ENCODE measurements at places on chromosomes 13 and 19.
A peak's percentile ranks its signal among the peaks of the same experiment; 100 is the strongest.

- DNase-seq, result peak; percentile 28
These were observed 133.6 kb upstream of the MYO16 start for GRCh38 chr13:108495646-108496361.

GRCh38 chr19:44071824-44072542 is at the start of gene ZNF284:
Gene ZNF284 (plus strand): TSS chr19:44072159. CDS start chr19:44076390, 4,231 bp downstream.
- peak; percentile 87 for DNase-seq

DNA sequence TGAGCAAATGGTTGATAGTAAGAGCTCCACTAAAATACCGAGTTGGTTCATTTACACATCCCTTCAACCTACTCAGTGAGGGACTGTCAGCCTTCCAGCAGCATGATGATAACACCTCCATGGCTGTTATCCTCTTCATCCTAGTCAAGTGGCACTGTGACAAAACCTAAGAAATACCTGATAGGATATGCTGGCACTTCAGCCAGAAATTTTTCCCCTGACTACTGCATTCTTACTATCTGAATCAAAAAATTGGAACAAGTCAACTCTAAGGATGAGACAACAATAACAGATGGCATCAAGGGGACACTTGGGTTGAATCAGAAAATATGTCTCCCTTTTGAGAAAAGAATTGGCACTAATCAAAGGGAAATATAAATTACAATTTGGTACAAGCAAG is 193.9 kb downstream of the KCTD12 start:
- DNase-seq, result no peak

DNA sequence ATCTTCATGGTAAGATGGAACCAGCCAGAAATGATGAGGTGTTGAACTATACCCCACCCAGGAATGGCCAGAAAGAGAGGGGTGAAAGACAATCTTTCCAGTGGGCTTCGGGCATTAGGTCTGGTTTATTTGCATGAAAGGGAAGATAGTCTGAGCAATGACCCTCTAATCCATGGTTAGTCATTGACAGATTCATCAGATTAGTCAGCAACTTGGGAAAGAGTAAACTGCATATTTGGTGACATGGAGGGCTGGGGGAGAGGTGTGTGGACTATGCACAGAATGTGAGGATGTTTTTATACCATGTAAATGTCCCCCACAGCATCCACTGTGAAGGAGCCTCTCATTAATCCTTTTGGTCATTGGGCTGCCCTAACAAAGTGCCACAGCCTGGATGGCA is 30.1 kb upstream of the USP12 start:
- no peak for DNase-seq

DNA sequence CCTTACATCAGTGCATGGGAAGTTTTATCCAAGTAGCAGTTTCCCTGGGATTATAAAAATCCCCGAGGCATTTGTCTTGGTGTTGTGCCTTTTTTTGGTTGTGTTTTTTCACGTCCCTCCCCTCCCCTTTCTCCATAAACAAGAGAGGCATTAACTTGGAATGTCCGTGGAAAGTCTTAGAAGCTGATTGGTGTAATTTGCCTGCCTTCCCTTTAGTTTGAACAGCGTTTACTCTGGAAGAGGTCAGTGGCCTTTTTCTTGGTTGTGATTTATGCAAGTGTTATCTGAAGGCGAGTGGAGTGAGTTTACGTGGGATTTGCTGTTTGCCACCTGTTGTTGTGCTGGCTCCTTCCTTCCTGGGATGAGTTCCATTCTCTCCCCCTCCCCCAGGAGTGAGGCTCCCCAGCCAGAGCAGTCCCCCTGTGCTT is 7.2 kb downstream of the ACTN4 start:
- no peak for DNase-seq

DNA sequence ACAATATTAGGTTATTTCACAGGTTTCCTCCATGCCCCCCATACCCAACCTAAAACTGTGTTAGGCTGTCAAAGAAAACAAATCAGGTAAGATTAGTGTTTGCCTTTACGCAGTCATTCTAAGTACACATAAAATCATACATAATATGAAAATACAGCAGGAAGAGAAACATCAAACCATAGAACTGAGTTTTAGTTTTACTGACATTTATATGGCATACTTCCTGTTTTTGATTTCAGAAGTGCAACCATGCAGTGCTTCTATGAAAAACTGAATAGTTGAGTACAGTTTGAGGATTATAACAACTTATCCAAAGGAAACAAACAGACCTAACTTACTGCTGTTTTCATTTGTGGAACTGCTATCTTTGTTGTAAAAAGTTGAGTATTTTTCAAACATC is 91.3 kb downstream of the KCNRG start:
- no peak for DNase-seq

DNA sequence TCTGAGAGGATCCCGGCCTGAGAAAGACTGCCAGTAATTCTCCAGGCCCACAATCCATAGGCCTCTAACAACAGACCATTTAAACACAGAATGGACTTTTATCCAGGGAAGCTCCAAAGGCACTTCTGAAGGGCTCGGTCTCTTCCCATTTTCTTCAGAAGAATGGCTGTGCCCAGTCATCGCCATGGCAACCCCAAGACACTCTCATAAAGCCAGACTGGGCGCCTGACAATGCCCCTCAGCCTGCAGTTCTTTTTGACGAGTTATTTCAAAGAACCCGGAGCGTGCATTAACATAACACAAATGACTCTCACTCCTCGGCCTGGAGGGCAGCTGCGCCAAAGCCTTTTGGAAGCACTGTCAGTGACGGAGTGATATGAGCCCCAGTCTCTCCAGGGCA is 61.0 kb downstream of the RASA3 start:
- no peak for DNase-seq

GRCh38 chr13:22596171-22596863 is 584.5 kb upstream of the SGCG start:
- DNase-seq, result peak; percentile 53

DNA sequence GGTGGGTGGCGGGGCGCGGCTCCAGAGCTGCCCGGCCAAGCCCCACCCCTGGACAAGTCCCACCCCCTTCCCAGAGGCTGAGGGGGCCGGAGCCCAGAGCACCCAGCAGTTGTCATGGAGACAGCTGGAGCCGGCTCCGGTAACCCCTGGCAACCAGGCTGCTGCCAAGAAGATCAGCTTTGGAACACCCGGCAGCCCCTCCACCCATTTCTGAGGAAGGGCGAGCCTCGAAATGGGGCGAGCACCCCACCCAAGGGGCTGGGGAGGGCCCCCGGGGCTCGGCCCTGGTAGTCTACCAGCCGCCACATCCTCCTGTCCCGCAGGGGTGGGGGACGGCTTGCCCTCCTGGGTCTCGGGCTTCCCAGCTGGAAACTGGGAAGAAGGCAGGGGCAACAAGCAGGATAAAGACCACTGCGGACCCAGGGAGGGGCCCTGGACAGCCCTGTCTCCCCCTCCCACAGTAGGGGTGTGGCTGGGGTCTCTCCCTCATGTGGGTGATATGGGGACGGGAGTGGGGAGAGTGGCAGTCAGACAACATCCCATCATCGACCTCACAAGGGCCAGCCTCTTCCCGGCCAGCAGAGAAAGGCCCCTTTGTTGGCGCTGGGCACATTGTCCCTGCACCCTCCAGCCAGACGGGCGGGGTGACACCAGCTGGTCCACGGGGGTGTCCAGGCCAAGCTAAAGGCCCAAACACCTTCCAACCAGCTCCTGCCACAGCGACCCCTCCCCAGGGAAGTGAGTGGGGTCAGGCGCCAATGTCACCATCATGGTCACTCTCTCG is 1.5 kb downstream of the CERS1 start:
- peak; percentile 67 for DNase-seq

DNA sequence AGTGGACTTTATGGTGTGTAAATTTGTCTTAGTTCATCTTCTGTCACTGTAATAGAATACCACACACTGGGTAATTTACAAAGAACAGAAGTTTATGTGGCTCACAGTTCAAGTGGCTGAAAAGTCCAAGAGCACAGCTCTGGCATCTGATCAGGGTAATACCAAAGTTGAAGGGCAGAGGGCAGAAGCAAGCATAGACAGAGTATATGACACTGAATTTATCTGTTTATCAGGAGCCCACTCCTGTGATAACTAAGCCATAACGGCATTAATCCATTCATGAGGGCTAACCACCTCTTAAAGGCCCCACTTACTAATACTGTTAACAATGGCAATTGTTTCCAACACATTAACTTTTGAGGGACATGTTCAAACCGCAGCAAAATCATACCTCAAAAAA is 4.0 kb upstream of the RFXAP start:
- DNase-seq, result no peak

GRCh38 chr13:23592596-23592995 is 22.4 kb downstream of the TNFRSF19 start:
- no peak for DNase-seq

DNA sequence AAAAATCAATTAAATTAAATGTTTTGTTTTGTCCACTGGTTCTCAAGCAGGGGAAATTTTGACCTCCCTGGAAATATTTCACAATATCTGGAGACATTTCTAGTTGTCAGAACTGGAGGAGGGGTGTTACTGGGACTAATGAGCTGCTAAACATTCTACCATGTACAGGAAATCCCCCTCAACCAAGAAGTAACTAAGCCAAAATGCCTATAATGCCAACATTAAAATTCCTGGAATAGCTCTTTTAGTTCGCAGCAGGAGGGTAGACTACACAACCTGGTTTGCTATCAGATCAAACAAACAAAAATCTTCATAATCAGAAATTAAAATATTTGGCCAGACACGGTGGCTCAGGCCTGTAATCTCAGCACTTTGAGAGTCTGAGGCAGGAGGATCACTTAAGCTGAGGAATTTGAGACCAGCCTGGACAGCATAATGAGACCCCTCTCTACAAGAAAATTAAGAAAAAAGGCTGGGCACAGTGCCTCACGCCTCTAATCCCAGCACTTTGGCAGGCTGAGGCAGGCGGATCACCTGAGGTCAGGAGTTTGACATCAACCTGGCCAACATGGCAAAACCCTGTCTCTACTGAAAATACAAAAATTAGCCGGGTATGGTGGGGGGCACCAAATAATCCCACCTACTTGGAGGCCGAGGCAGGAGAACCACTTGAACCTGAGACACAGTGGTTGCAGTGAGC is 13.7 kb upstream of the SMARCA4 start:
- no peak for DNase-seq

- DNase-seq, result no peak
These were observed 105.1 kb downstream of the UQCRFS1 start for GRCh38 chr19:29107831-29108230.

- no peak for DNase-seq
These were observed 245.5 kb downstream of the TUBA3C start for GRCh38 chr13:18936104-18936503.

DNA sequence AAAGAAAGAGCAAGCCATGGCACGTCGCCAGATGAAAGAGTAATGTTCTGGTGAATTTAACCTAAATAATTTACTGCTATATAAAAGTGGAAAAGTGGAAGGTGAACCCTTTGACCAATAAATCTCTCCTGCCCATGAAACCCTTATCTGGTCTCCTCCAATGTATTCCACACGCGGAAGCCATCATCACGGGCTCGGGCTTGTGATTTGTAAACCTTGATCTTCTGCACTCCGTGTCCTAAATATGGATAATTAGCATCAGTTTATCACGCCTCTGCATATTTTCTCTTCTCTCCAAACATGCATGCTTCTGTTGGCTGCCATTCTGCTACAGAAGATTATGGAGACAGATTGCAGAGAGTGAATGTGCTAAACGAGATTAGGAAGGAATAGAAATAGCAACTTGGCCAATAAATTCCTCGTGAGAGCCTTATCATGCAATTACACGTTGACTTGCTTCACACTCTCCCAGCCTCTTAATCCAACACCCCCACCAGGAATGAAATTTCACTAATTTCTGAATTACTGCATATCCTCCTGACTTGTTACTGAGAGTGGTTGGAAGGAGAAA is 34.5 kb downstream of the SOX1 start:
- DNase-seq, result no peak

DNA sequence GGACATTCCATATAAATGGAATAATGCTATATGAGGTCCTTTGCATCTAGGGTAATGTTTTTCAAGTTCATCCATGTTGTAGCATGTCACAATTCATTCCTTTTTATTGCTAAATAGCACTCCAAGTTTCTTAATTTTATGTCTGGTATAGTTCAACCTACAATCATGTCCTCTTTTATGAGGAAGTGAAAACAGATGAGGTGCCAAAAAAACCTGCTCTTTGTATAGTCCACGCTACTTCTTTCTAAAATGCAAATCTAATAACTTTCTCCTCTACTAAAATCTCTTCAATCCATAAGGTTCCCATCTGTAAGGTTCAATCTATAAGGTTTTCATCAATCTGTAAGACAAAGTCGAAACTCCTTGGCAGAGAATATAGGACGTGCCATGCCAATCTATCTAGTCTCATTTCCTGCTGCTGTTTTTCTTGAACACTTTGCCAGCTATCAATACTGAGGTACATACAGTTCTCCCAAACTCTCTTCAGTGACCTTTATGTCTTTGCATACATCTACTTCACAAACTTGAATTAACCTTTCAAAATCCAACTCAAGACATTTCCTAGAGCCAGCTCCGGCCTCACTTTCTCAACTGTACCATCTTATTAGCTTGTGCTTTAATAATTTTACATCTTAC is 33.7 kb downstream of the INTS6 start:
- no peak for DNase-seq

DNA sequence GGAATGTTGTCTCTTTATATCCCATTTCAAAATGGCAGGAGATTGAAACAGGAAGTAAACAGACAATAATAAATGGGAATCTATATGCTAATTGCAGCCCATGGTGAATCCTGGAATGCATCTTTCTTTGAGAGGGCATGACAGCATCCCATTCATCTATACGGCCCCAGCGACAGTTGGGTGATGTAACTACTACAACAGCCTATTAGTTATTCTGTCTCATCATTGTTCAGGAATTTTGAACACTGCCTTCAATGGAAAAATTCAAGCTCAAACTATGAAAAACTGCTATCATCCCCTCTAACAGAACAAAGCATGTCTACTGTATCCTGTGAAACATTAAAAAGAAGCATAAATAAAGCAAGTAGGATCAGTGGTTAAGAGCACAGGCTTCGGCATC is 262.1 kb downstream of the DCT start:
- DNase-seq, result no peak

DNA sequence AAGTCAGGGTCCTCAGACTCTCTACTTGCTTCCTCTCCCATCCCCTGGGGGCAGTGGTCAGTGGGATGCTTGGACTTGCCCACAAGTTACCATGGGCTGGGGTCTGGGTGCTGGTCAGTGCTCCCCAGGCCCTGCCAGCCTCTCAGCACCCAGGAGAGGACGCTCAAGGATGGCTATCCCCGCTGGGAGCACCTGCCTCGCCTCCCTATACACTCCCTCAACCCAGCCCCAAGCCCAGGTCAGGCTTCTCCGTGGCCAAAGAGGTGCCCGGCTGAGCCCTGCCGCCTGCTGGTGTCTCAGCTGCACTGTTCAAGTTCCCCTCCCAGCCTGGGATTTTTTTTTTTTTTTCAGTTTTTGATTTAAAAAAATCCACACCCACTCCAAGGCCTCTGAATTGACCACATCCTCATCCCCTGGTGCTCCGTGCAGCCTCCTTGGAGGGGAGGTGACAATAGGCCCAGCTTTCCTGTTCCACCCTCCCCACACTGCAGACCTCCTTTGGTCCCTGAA is 10.8 kb downstream of the F2RL3 start:
- DNase-seq, result peak; percentile 62
